ENCODE measurements at places on chromosomes 7 and 10. TPM values are rescaled to one million over a fixed set of nuclear protein-coding genes. Genes with fewer than 3 reads are reported as not detected.

- no peak for DNase-seq
Measured at GRCh38 chr10:35486297-35486990, 118.7 kb upstream of the GJD4 start.

The MYL10 gene
- total RNA-seq, result not detected

- peak; percentile 5 for DNase-seq
Measured at GRCh38 chr10:46787321-46787615, 124.0 kb upstream of the PTPN20 start.

- DNase-seq, result no peak
Measured at GRCh38 chr7:140261522-140261921, 84.7 kb upstream of the KDM7A start.

The TMEM106B gene
- total RNA-seq, result 46.5 TPM

- no peak for DNase-seq
Measured at GRCh38 chr7:124246262-124246863, 213.5 kb upstream of the TMEM229A start.

DNA sequence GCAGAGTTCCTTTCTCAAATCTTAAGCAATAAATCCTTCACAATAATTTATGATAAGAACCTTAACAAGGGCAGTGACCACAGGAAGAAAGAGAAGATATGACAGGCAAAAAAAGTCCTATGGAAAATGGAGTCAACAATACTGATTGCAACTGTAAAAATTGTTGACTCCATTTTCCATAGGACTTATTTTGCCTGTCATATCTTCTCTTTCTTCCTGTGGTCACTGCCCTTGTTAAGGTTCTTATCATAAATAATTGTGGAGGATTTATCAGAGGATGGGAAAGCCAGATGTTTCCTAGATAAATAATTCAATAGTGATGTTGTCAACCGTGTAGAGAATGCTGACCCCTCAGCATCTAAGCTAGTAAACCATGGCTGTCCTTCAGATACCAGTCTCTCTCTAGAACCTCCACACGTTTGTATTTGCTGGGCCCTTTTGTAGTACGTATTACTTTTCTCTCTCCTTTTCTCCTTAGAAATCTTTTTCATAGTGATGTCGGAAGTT is 172.6 kb upstream of the BET1 start:
- DNase-seq, result no peak

DNA sequence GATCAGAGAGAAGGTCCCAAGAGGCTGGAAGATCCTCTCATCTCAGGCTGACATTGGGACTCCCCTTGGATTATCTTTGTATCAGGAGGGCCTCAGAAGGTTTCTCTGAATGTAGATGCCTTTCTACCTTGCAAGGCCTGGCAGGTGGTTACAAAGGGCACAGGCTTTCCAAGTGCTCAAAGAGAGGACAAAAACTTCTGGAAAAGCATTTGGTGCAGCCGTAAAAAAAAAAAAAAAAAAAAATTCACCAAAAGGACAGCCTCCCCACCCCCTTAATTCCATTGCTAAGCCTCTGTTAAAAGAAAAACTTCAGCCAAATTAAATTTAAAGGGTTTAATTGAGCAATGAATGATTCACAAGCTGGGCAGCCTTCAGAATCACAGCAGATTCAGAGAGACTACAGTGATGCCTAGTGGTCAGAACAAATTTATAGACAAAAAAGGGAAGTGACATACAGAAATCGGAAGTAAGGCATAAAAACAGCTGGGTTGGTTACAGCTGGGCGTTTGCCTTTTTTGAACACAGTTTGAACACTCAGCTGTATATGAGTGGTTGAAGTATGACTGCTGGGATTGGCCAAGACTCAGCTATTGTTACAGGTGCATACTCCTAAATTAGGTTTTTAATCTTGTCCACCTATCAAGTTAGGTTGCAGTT is 42.5 kb upstream of the LRGUK start:
- no peak for DNase-seq

- no peak for DNase-seq
Measured at GRCh38 chr7:2807845-2808772, 36.0 kb downstream of the GNA12 start.

DNA sequence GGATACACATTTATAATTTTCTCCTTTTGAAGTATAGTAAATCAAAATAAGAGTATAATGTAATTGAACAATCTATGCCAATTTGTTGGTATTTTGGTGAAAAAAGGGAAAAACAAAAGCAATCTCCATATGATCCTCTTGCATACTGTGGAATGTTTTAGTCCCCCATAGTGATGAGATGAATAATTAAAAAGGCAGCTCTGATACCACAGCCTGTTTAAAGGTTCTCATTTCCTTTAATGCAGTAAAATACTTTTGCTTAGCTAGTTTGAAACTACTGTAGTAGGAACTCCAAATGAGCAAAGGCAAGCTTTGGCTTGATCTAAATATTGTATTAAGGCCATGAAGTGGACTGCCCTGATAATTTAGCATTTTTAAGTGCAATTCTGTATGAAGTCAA is 77.6 kb downstream of the VTI1A start:
- no peak for DNase-seq

GRCh38 chr10:114157912-114158311 is 16.1 kb downstream of the CCDC186 start:
- DNase-seq, result no peak

The C10orf105 gene
- not detected for total RNA-seq

GRCh38 chr7:22672846-22673680 is 53.9 kb upstream of the IL6 start:
- DNase-seq, result no peak

- DNase-seq, result no peak
Measured at GRCh38 chr7:38840736-38841460, 68.1 kb downstream of the VPS41 start.

The TMEM213 gene
- total RNA-seq, result not detected

The PRR15 gene
- 0.41 TPM for total RNA-seq

The ARID5B gene
- total RNA-seq, result 19.6 TPM

GRCh38 chr7:150866932-150867564 is 14.7 kb downstream of the AOC1 start:
- DNase-seq, result no peak

DNA sequence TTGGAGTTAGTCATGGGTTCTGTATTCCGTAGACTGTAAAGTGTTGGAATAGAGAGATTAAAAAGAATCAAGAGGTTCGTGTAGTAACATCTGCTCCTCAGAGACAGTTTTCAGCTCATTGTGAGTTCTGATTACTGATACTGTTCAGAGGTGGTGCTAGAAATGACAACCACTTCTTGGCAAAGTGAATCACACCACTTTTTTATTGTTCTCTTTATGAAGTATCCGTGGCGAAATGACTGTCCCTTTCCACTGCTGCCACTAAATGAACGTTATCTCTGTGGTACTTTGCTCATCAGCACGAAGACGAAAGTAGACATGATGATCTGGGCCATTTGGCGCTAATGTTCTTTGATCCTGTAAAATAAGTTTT is 860 bp downstream of the RPP30 start:
- DNase-seq, result no peak

The SPDYE2 gene
- not detected for total RNA-seq

DNA sequence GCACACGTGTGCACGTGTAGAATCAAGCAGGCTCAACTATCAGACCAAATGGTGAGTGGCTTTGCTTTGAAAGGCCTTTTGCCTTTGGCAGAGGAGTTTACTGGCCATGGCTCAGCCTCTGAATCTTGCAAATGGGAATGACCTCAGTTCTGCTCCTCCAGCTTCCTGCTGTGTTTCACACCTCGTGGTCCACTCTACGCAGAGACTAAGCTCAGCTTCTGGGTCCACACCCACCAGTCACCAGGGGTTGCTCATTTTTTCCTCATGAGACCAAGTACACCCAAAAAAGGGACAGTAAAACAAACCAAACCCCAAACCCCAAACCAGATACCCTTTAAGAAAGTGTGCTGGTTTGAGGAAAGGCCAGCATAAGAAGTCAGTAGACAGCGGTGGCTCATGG is 236.4 kb downstream of the DNAJB6 start:
- no peak for DNase-seq

GRCh38 chr7:101884671-101885596 is 67.5 kb downstream of the CUX1 start:
- no peak for DNase-seq

- DNase-seq, result no peak
Measured at GRCh38 chr10:35925493-35925892, 283.4 kb upstream of the FZD8 start.

DNA sequence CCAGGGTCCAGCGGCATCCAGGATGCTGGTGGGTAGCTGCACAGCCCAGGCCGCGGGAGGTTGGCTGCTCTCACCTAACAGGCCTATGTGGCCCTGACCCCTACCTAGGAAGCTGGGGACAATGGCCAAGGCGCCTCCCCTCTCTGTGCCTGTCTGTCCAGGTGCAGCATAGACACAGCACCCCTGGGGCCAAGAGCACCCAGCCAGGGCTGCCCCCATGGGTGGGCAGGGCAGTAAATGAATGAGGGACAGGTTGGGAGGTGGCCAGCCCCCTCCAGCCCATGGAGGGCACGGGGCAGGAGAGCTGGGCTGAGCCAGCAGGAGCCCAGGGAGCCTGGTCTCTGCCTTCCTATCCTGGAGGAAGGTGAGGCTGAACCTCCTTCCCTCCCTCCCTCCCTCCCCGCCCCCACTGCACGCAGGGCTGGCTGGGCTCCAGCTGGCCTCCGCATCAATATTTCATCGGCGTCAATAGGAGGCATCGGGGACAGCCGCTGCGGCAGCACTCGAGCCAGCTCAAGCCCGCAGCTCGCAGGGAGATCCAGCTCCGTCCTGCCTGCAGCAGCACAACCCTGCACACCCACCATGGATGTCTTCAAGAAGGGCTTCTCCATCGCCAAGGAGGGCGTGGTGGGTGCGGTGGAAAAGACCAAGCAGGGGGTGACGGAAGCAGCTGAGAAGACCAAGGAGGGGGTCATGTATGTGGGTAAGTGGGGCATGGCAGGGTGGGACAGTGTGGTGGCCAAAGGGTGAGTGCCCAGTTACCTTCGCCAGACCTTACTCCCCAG is at the start of gene SNCG:
SNCG (plus strand) TSS at position 484 of the 785 bp plus-strand sequence; CDS start at position 583, 99 bp downstream.
- no peak for DNase-seq

- no peak for DNase-seq
Measured at GRCh38 chr10:33217854-33218253, 116.6 kb downstream of the NRP1 start.

DNA sequence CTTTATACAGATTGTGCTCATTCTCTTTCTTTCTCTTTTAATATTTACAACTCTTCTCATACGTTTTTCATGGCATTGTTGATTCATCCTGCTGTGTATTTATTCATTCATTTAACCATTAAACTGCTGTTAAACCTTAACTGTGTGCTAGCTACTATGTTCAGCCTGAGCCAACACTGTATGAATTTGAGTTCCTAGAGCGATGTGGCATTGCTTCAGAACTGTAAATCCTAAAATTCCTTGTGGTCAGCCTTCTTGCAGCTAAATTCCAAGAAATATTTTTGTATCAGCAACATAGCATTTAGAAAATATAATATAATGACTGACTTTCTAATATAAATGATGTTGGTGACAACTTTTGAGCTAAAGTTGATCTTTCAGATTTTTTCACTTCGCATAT is 184.7 kb upstream of the FZD1 start:
- DNase-seq, result no peak

The UNC5B gene
- total RNA-seq, result 2.9 TPM

The CYP26C1 gene
- total RNA-seq, result under 0.01 TPM

GRCh38 chr10:101903827-101904550 is 60.4 kb upstream of the KCNIP2 start:
- DNase-seq, result no peak

DNA sequence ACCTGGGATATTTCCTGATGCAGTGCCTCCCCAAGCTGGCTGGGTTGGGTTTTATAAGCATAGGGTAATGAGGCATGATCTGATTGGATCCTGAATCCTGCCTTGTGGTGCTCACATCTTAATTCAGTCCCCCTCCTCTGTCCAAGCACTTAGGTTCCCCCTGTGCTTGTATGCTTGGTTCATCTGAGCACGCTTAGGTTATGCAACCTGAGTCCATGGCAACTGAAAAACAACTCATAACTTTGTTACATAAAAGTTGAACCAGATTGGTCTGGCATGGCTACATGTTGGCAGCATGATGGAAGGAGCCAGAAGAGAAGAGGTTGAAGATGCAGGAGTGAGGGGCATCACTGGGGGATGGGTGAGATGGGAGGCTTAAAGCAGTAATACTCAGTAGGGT is 57.3 kb upstream of the OSBPL3 start:
- DNase-seq, result no peak

The ZNF138 gene
- total RNA-seq, result 51.8 TPM

The LIPK gene
- not detected for total RNA-seq

The SPDYE6 gene
- not detected for total RNA-seq

DNA sequence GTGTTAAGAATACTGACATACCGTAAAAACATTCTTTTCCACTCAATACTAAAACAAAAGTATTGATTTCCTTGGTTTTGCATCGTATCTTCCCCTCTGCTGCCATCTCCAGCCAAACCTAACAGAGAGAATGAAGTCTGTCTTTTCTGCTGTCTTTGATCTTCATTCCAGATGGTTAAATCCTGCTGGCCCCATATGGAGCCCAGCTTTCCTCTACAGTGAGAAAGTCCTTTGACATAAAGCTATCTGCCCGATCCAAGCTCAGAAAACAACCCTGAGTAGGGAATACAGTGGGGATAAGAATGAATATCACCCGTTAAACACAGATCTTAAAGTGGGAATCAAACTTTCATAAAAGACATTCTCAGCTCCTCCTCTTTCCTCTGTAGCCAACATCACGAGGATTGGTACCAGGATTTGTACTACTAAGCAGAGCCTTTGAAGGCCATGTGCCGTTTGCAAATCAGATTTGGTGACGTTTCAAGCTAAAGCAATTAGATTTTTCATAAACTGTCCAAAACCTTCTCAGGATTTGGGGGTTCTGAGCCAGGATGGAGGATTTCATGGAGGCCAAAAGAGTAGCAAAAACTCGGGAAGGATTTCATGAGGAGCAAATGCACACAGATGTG is 30.8 kb upstream of the GPAM start:
- no peak for DNase-seq

DNA sequence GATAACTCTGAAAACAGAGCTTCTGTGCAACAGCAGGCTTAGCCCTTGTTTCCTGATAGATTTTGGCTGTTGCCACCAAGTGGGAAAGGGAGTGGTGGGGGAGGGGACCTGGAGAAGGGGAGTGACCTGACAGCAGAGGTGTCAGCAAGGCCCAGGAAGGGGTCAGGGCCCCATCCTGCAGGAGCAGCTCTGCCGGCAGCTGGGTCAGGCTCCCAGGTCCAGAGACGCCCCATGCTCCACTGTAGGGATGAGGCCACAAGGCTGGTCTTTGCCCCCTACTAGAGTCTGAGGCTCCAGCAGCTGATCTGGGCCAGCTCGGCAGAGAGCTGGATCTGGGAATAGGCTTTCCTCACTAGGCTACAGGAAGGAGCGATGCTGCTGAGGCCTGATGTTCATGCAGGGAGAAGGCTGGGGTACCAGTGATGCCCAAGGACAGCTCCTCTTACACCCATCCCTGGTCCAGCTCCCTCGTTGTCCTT is 44.0 kb upstream of the ZMIZ1 start:
- DNase-seq, result no peak

The SPDYE9 gene
- total RNA-seq, result under 0.01 TPM

The PNLIPRP3 gene
- not detected for total RNA-seq
